Left ventricle myocardium inferior (tissue), 1 donor: ENCODE measurements at places on chromosomes 7 and 10.

DNA sequence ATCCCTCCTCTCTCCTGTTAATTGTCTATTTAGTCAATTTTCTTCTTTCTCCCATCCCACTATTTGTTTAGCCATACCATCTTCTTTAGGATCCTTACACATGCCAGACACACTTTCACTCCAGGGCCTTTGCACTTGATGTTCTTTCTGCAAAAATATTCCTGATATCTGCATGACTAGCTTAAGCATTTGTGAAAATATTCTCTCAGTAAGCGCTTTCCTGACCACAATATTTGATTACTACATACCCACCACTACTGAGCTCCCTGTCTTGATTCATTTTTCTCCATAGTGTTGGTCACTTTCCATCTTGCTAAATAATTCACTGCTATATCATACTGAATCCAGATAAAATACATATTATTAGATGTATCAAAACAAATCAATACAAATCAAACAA is 75.1 kb downstream of the SEMA3D start:
- H3K27ac ChIP-seq = no peak overlapping the region
- no peaks in the 10 kb centered on the region for H3K4me1 ChIP-seq
- no peaks in the 10 kb centered on the region for H3K36me3 ChIP-seq
- DNase-seq = no peak
- H3K27me3 ChIP-seq = no peaks in the 10 kb centered on the region
- H3K4me3 ChIP-seq = no peak overlapping the region

GRCh38 chr10:70405037-70405824 is 1.3 kb downstream of the EIF4EBP2 start:
- peak overlapping the region; percentile 99 for H3K27ac ChIP-seq
- H3K4me3 ChIP-seq = peak overlapping the region; percentile 92
- H3K27me3 ChIP-seq = no peaks in the 10 kb centered on the region
- H3K4me1 ChIP-seq = peaks cover 64% of the 10 kb centered on the region
- H3K36me3 ChIP-seq = no peaks in the 10 kb centered on the region
- DNase-seq = peak; percentile 77

DNA sequence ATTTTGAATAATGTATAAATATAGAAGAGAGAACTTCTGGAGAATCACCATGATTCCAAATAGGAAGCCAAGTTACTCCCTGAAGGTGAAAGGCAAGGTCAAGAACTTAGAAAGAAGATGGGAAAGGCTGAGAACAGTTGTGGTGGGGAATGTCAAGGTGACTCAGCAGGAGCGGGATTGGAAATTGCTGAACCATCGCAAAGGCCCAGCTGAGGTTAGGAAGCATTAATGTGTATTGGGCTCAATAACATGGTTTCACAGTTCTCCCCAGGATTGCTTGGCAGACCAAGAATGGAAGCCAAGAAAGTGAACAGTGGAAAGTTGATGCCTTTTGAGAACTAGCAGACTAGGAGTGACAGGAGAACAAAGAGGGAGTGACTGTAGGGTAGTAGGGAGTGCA is 133.3 kb downstream of the VTI1A start:
- H3K4me1 ChIP-seq = no peaks in the 10 kb centered on the region
- peaks cover 7% of the 10 kb centered on the region for H3K36me3 ChIP-seq
- no peak overlapping the region for H3K4me3 ChIP-seq

- H3K36me3 ChIP-seq = no peaks in the 10 kb centered on the region
- H3K27ac ChIP-seq = no peak overlapping the region
- no peak overlapping the region for H3K4me3 ChIP-seq
- no peaks in the 10 kb centered on the region for H3K4me1 ChIP-seq
These were observed 10.1 kb upstream of the TMEM26 start for GRCh38 chr10:61463035-61463909.

GRCh38 chr10:16679511-16679910 is 137.7 kb downstream of the RSU1 start:
- no peaks in the 10 kb centered on the region for H3K27me3 ChIP-seq
- no peak overlapping the region for H3K27ac ChIP-seq
- no peaks in the 10 kb centered on the region for H3K36me3 ChIP-seq
- H3K4me1 ChIP-seq = no peaks in the 10 kb centered on the region

- H3K27ac ChIP-seq = peak overlapping the region; percentile 19
- H3K4me1 ChIP-seq = no peaks in the 10 kb centered on the region
- DNase-seq = peak; percentile 18
- H3K36me3 ChIP-seq = no peaks in the 10 kb centered on the region
- H3K27me3 ChIP-seq = no peaks in the 10 kb centered on the region
These were observed 11.5 kb downstream of the STEAP2 start for GRCh38 chr7:90222811-90223725.

GRCh38 chr10:46314071-46314470 is 27.3 kb downstream of the ANTXRL start:
- no peak overlapping the region for H3K4me3 ChIP-seq
- DNase-seq = no peak

DNA sequence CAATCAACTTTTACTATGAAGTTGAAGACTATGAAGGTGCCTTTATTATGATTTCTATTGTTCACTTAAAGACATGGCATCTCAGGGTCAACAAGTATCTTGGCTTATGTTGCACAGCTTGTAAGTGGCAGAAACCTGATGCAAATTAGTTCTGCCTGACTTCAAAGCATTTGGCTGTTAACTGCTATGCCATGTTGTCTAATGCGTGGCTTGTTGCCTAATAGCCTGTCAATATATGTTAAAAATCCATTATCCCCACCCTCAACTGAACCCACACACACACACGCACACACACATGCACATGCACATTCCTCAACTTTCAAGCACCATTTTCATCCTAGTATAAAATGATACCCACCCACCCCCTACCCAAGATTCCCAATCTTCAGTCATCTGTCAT is 217.1 kb downstream of the NRG3 start:
- no peak for DNase-seq
- H3K27me3 ChIP-seq = no peaks in the 10 kb centered on the region
- no peak overlapping the region for H3K4me3 ChIP-seq
- H3K27ac ChIP-seq = no peak overlapping the region
- no peaks in the 10 kb centered on the region for H3K36me3 ChIP-seq

DNA sequence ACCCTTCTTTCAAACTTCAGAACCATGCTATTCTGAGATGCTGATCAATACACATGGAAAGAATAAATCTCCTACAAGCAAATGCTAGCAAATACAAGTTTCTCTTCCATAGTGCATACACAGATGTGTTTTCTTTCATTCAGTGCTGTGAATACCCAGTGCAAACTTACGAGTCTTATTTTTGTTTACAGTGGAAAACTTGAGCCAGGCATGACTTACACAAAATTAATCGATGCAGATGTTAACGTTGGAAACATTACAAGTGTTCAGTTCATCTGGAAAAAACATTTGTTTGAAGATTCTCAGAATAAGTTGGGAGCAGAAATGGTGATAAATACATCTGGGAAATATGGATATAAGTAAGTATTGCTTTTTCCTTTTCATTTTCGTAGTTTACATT is 48.8 kb downstream of the PNLIPRP3 start:
- no peak for DNase-seq
- no peak overlapping the region for H3K27ac ChIP-seq
- no peaks in the 10 kb centered on the region for H3K36me3 ChIP-seq
- H3K4me3 ChIP-seq = no peak overlapping the region

DNA sequence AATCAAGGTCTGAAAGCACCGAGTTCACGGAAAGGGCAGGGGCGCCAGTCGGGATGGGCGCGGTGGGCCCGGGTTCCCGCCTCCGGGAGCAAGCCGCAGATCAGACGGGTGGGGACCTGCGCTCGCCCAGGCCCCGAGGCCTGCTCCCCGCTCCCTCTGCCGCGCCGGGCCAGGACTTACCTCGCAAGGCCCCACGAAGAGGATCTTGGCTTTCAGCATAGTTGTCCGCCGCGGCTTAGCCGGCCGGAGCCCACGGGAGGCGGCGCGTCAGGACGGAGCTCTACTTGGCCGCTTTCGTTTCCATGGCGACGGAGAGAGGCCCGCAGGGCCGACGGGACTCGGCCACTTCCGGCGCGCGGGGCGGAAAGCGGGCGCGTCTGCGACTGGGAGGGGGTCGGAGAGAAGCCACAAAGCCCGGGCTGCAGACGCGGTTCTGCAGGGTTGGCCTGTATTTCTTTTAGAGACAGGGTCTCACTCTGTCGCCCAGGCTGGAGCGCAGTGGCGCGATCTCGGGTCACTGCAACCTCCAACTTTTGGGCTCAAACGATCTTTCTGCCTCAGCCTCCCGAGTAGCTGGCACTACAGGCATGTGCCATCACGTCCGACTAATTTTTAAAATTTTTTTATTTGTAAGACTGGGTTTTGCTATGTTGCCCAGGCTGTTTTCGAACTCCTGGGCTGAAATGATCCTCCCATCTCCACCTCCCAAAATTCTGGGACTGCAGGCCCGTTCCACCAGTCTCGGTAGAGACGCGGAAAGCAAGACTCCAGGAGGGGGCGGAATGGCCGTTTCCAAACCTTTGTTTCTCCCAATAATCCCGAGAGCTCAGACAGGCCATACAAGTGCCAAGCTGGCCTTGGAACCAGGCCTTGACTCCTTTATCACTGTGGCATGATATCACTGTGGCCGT is at the start of gene IFT22:
Gene IFT22, minus strand, starts transcription at position 322 of the 911 bp plus-strand sequence. Its CDS starts 103 bp downstream, at position 219.
- peak within 1 kb of the TSS; percentile 97 for H3K4me3 ChIP-seq
- H3K36me3 ChIP-seq = peaks cover 17% of the 10 kb centered on the region
- H3K4me1 ChIP-seq = peaks cover 18% of the 10 kb centered on the region
- H3K27me3 ChIP-seq = peaks cover 6% of the 10 kb centered on the region
- DNase-seq = peak; percentile 92

- DNase-seq = no peak
- peaks cover 54% of the 10 kb centered on the region for H3K27me3 ChIP-seq
- no peaks in the 10 kb centered on the region for H3K4me1 ChIP-seq
- H3K36me3 ChIP-seq = no peaks in the 10 kb centered on the region
- H3K27ac ChIP-seq = no peak overlapping the region
These were observed 176.2 kb downstream of the PTPRN2 start for GRCh38 chr7:158411232-158411950.

GRCh38 chr10:132410779-132411532 is 14.0 kb downstream of the PWWP2B start:
- peaks cover 6% of the 10 kb centered on the region for H3K36me3 ChIP-seq
- peaks cover 64% of the 10 kb centered on the region for H3K4me1 ChIP-seq
- peak overlapping the region; percentile 70 for H3K27ac ChIP-seq
- no peaks in the 10 kb centered on the region for H3K27me3 ChIP-seq
- H3K4me3 ChIP-seq = peak overlapping the region; percentile 29
